ENCODE measurements at places on chromosomes 7 and 10.

- no peaks in the 10 kb centered on the region for H3K36me3 ChIP-seq
- H3K4me1 ChIP-seq, result peaks cover 3% of the 10 kb centered on the region
- peak; percentile 62 for DNase-seq
- H3K4me3 ChIP-seq, result no peak overlapping the region
- no peak overlapping the region for H3K27ac ChIP-seq
Observed at GRCh38 chr10:62231371-62231770, 37.3 kb downstream of the RTKN2 start.

GRCh38 chr7:73812996-73813395 is 17.8 kb upstream of the CLDN4 start:
- no peak overlapping the region for H3K4me3 ChIP-seq
- H3K27me3 ChIP-seq, result no peaks in the 10 kb centered on the region
- H3K4me1 ChIP-seq, result peaks cover 6% of the 10 kb centered on the region
- DNase-seq, result no peak

DNA sequence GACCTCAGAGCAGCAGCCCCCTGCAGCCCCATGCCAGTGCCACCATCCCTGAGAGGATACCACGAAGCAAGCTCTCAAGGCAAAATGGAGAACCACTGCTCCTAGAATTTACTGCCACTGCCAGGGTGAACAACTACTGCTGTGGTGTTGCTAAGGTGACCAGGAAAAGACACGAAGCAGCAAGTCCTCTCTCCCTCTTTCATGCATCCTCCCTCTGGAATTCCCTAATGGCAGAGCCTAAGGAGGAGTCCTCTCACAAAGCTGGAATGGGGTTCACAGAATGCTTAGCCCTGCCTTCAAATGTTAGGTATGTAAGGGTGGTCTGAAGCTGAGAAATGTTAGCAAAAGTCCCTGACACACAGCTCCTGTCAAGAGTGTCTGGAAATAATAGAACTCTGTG is 35.8 kb upstream of the NPSR1 start:
- no peaks in the 10 kb centered on the region for H3K36me3 ChIP-seq
- no peaks in the 10 kb centered on the region for H3K27me3 ChIP-seq
- H3K27ac ChIP-seq, result no peak overlapping the region
- no peak for DNase-seq
- H3K4me1 ChIP-seq, result peaks cover 4% of the 10 kb centered on the region
- no peak overlapping the region for H3K4me3 ChIP-seq

GRCh38 chr10:132994185-132994796 is 51.9 kb upstream of the CFAP46 start:
- no peaks in the 10 kb centered on the region for H3K27me3 ChIP-seq
- H3K36me3 ChIP-seq, result no peaks in the 10 kb centered on the region
- DNase-seq, result no peak
- no peak overlapping the region for H3K4me3 ChIP-seq
- H3K27ac ChIP-seq, result no peak overlapping the region
- no peaks in the 10 kb centered on the region for H3K4me1 ChIP-seq

GRCh38 chr7:33816106-33816505 is 89.2 kb upstream of the BMPER start:
- no peaks in the 10 kb centered on the region for H3K36me3 ChIP-seq
- H3K4me3 ChIP-seq, result no peak overlapping the region
- H3K27ac ChIP-seq, result no peak overlapping the region
- DNase-seq, result no peak
- no peaks in the 10 kb centered on the region for H3K27me3 ChIP-seq
